IMR-90 (cell line): ENCODE measurements at places on chromosomes 5 and 9. TPM values are rescaled to one million over a fixed set of nuclear protein-coding genes. Genes with fewer than 3 reads are reported as not detected.

GRCh38 chr5:78613151-78613533 is 35.4 kb downstream of the LHFPL2 start:
- no peak overlapping the region for H3K27ac ChIP-seq
- H3K4me3 ChIP-seq, result no peak overlapping the region
- H3K36me3 ChIP-seq, result peaks cover 13% of the 10 kb centered on the region; the same call in 1 of the 2 replicates

DNA sequence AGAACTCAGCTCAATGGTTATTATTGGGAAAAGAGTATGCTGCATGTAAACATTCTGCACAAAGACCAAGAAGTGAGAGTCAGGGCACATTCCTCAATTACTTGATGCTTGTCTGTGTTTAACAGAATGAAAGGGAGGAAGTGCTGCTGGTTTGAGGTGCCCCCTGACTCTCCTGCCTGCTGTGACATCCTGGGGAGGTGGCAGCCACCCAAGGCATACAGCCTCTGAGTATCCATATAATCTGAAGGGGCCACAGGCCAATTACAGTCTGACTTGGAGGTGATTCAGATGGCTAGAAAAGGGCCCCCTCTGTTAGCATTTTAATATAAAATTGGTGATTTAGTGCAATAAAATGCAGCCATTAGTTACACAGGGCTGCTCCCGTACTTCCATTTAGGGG is 313.8 kb downstream of the ASTN2 start:
- H3K27ac ChIP-seq, result no peak overlapping the region
- no peaks in the 10 kb centered on the region for H3K36me3 ChIP-seq
- H3K4me3 ChIP-seq, result no peak overlapping the region
- H3K4me1 ChIP-seq, result 0 out of 2 replicates have a peak, but pooled peaks cover 1% of the 10 kb centered on the region
- DNase-seq, result no peak

NRG2 gene
- 0.18 TPM in 1 of 2 replicates, not detected in the other for total RNA-seq

DNA sequence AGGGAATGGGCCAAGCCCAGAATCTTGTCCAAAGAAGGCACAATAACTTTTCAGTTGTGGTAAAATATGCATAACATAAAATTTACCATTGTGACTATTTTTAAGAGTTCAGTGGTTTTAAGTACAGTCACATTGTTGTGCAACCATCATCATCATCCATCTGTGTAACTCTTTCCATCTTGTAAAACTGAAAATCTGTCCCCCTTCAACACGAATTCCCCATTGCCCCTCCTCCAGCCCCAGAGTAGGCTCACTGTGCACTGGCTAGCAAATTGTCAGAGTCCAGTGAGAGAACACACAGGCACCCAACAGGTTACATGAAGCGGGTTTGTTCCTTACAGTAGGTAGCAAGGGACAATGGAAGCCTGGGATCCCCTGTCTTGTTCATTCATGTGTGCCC is 13.7 kb downstream of the BARX1 start:
- DNase-seq, result no peak
- peaks cover 50% of the 10 kb centered on the region for H3K27me3 ChIP-seq
- H3K4me3 ChIP-seq, result no peak overlapping the region
- no peaks in the 10 kb centered on the region for H3K36me3 ChIP-seq

MZB1 gene
- not detected in 2 replicates for total RNA-seq

- H3K27me3 ChIP-seq, result peaks cover 2% of the 10 kb centered on the region
- H3K27ac ChIP-seq, result no peak overlapping the region
- no peak for DNase-seq
- no peaks in the 10 kb centered on the region for H3K36me3 ChIP-seq
- no peaks in the 10 kb centered on the region for H3K4me1 ChIP-seq
Observed at GRCh38 chr9:133290751-133291302, 15.8 kb upstream of the ABO start.

DNA sequence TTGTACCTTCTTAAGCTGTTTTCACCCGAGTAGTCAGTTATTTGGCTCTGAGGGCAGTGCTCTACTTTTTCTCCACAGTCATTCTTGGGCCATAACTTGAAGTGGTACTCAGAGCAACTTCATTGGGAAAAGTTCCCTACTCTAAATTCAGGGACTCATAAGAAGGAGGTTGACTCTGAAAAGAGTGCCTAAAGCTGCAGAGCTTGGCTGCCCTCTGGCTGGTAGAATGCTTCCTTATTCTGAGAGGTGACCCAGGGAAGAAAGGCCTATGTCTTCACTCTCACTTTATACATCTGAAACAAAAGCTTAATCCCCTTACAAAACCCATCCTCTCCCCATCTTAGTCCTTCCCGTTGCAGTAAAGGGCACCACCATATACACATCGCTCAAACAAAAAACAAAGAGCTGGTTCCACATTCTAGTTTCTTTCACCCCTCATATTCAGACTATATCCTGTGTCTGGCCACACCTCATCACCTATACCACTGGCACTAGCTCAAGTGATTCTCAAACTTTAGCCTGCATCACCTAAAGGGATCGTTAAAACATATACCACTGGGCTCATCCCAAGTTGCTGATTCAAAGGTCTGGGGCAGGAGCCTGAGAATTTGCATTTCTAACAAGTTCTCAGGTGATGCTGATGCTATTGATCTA is 7.9 kb downstream of the IGIP start:
- H3K36me3 ChIP-seq, result no peaks in the 10 kb centered on the region
- H3K27me3 ChIP-seq, result no peaks in the 10 kb centered on the region
- peaks cover 13% of the 10 kb centered on the region for H3K4me1 ChIP-seq
- H3K4me3 ChIP-seq, result no peak overlapping the region
- no peak overlapping the region for H3K27ac ChIP-seq
- no peak for DNase-seq

GRCh38 chr9:109453210-109453842 is 44.8 kb downstream of the PTPN3 start:
- H3K27me3 ChIP-seq, result no peaks in the 10 kb centered on the region; the same call in 1 of the 2 replicates
- no peaks in the 10 kb centered on the region for H3K36me3 ChIP-seq
- H3K4me1 ChIP-seq, result peaks cover 2% of the 10 kb centered on the region; the same call in 1 of the 2 replicates
- H3K4me3 ChIP-seq, result no peak overlapping the region
- DNase-seq, result peak; percentile 81

SPARC gene
- 1,186 and 1,450 TPM in 2 replicates for total RNA-seq

POU5F2 gene
- 1.1 and 1.4 TPM in 2 replicates for total RNA-seq

- H3K36me3 ChIP-seq, result no peaks in the 10 kb centered on the region
- DNase-seq, result no peak
- no peak overlapping the region for H3K4me3 ChIP-seq
- H3K27me3 ChIP-seq, result no peaks in the 10 kb centered on the region
Observed at GRCh38 chr5:179310439-179311090, 34.7 kb downstream of the ADAMTS2 start.

DNA sequence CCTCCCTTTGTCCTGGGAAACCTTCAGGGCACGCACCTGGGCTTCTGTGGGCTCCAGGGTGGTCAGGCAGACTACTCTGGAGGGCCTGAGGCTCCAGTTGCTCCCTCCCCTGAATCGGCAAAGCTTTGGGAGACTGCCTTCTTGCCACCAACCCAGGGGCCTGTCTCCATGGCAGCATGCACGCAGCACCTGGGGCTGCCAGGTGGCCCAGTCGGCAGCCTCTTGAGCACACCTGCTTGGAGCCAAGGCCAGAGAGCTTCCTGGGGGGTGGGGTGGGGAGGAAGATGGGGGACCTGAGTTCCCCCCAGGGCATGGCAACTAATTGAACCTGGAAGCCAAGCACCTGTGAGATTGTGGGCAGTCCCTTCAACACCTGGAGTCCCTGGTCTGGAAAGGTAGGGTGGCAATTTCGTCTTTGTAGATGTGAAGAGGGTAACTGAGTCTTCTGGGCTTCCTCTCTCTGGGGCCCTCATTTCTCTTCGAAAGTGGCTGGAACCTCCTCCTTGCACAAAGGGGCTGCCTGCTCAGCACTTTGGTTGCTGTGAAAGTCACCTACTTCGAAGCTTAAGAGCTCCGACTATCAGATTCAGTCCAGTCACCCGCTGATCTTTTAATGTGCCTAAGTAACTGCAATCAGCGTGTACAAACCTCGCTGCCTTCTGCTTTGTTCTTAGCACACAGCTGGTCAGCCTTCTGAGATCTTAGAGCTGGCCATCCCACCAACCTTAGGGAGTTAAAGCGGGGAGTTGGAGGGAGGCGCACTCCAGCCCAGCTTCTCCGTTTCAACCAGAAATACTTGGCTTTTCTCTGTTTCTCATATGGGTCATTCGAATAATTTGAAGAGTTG is 4.0 kb downstream of the RNF183 start:
- no peak overlapping the region for H3K4me3 ChIP-seq
- no peak overlapping the region for H3K27ac ChIP-seq
- H3K4me1 ChIP-seq, result no peaks in the 10 kb centered on the region
- H3K36me3 ChIP-seq, result no peaks in the 10 kb centered on the region
- no peak for DNase-seq

GRCh38 chr9:137021979-137022661 is 5.9 kb downstream of the ABCA2 start:
- peak; percentile 68 for DNase-seq
- H3K4me1 ChIP-seq, result peaks cover under 1% of the 10 kb centered on the region
- no peak overlapping the region for H3K4me3 ChIP-seq
- H3K36me3 ChIP-seq, result peaks cover 12% of the 10 kb centered on the region; the same call in 1 of the 2 replicates

PCDH1 gene
- total RNA-seq, result 0.83 and 0.90 TPM in 2 replicates

OTP gene
- not detected in 2 replicates for total RNA-seq

PDCD1LG2 gene
- total RNA-seq, result 29.7 and 33.3 TPM in 2 replicates

SPINK13 gene
- total RNA-seq, result not detected in 2 replicates

GRCh38 chr5:127353796-127354195 is 63.2 kb downstream of the MEGF10 start:
- H3K4me1 ChIP-seq, result no peaks in the 10 kb centered on the region
- H3K4me3 ChIP-seq, result no peak overlapping the region

DNA sequence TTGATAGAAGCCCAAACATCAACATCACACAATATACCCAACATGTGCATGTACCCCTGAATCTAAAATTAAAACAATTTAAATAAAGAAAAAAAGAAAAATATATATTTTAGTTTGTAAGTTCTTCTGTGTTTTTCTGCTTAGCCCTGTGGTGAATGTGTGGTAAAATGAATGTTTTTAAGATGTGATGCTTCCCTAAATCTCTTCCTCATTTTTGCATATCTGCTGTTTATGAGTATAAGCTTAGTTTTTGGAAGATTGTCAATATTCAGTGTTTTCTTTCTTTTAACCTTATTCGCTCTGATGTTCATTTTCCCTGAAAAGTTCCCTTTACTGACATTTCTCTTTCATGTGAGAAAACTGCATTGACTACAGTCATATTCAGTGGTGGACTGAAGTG is 44.4 kb upstream of the DAB2 start:
- no peak overlapping the region for H3K4me3 ChIP-seq
- H3K36me3 ChIP-seq, result no peaks in the 10 kb centered on the region
- H3K27me3 ChIP-seq, result no peaks in the 10 kb centered on the region
- DNase-seq, result no peak
- no peak overlapping the region for H3K27ac ChIP-seq

ITGA1 gene
- 74.4 and 95.2 TPM in 2 replicates for total RNA-seq

DNA sequence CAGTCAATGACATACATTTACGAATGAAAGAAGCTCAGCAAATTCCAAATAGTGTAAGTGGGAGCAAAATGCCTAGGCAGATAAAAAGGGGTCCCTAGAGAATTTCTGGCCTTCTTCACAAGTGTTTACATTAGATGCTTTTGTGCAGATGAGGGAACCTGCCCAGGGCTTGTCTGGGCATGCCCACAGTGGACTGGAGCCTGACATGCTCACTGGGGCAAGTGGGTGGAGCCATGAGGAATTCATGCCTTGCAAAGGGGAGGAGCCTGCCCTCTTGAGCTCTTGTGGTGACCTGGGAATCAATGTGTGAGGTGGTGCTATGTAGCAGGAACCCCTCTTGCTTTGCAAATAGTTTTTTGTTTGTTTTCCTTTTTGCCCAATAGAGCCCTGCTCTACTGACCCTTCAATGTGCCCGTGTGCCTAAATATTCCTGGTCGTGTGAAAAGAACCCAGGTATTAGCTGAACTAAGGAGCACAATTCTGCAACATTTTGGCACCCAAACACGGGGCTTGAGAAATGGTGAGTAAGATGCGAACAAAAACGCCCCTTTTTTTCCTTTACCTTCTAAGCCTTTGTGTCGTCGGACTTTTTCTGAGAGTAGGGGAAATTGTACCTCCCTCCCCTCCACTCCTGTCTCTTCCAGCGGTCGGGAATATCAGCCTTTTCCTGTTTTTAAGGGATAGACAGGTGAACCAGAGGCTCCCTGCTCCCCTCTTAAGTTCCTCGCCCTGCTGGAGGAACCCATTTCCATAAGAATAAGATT is 433.8 kb upstream of the CDH9 start:
- no peaks in the 10 kb centered on the region for H3K36me3 ChIP-seq
- peak; percentile 19 for DNase-seq
- H3K4me1 ChIP-seq, result no peaks in the 10 kb centered on the region
- H3K4me3 ChIP-seq, result peak overlapping the region; percentile 57; the same call in 1 of the 2 replicates
- H3K27me3 ChIP-seq, result no peaks in the 10 kb centered on the region

GRCh38 chr5:50595199-50595598 is 71.2 kb upstream of the PARP8 start:
- H3K27me3 ChIP-seq, result no peaks in the 10 kb centered on the region
- no peak overlapping the region for H3K4me3 ChIP-seq
- H3K27ac ChIP-seq, result peak overlapping the region; percentile 5; the same call in 1 of the 2 replicates
- peaks cover 3% of the 10 kb centered on the region; the same call in 1 of the 2 replicates for H3K4me1 ChIP-seq

DNA sequence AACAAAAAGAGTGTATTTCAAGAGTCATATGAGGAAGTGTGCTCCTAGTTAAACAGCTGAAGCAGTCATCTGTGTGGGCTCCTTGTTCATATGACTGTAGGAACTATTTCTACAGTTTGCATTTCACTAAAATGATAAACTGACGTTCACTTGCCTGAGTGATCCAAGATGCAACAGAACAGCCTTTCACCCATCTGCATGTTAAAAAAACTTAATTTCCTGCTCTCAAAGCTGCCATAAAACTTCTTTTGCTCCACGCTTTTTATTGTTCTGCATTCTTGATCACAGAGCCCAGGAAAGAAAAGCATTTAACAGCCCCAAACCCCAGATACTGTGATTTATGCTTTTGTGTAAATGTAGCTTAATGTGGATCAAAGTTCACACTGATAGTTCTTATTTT is 43.9 kb downstream of the ZNF608 start:
- H3K4me1 ChIP-seq, result peaks cover 11% of the 10 kb centered on the region
- H3K27me3 ChIP-seq, result no peaks in the 10 kb centered on the region
- H3K36me3 ChIP-seq, result no peaks in the 10 kb centered on the region; the same call in 1 of the 2 replicates
- H3K4me3 ChIP-seq, result no peak overlapping the region
- H3K27ac ChIP-seq, result no peak overlapping the region

DNA sequence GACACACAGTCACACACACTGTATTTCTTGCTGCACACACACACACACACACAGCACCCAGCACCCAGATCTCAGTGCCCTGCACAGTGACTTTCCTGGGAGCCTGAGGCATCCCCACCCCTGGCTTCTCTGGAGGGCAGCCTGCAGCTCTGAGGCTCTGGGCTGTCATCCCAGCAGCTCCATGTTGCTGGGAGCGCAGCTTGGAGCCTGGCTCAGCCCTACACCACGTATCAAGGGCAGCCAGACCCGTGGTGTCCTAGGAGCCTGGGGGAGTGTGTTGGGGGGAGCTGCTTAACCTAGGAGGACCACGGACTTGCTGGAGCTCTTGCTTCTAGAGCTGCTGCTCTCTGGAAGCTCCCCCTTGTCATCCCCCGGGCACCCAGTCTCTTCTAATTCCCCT is 5.2 kb downstream of the IER5L start:
- peaks cover 23% of the 10 kb centered on the region for H3K4me1 ChIP-seq
- H3K27ac ChIP-seq, result no peak overlapping the region; the same call in 1 of the 2 replicates
- H3K27me3 ChIP-seq, result no peaks in the 10 kb centered on the region

GRCh38 chr9:29799227-29799626 is 2225.9 kb upstream of the C9orf72 start:
- H3K27me3 ChIP-seq, result no peaks in the 10 kb centered on the region
- no peaks in the 10 kb centered on the region for H3K4me1 ChIP-seq
- no peak for DNase-seq
- H3K36me3 ChIP-seq, result no peaks in the 10 kb centered on the region
